Mucosa of descending colon (tissue), 3 donors: ENCODE measurements at places on chromosomes 11 and 22. TPM values are rescaled to one million over a fixed set of nuclear protein-coding genes. Genes with fewer than 3 reads are reported as not detected.

GRCh38 chr11:127308291-127308690 lies 307.7 kb upstream of the KIRREL3 start:
- no peak for DNase-seq

DNA sequence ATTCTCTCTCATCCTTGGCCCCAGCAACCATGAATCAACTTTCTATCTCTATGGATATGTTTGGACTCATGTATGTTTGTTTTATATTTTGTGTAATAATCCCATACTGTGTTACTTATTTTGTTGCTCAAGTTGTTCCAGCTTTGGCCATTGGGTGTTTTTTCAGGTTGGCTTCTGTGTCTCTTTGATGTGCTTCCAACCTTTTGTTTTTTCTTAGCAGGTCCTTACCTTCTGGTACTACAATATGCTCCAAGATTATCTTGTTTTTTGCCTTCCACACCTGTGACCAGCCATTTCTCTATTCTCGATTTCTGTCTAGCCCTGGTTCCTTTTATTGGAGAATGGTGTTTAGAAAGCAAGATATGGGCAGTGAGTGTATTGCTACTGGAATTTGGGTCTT lies 14.2 kb downstream of the GVQW3 start:
- no peak for DNase-seq

DNA sequence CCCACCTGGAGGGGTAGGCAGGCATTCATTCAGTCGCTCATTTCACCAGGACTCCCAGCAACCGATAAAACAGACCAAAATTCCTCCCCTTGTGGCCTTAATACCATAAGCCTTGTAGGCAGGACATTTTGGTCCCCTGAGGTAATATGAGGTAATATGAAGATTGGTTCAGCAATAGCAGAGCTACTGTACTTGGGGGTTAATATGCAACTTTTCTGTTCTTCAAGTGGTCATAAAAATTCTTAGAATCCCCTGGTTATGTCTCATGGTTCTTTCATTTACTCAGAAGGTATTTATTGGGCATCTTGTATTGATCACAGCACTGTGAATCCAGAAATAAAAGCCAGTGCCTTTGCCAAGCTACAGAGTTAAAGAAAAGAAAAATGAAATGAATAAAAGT lies 29.8 kb downstream of the SHISA8 start:
- no peak for DNase-seq

- DNase-seq = no peak
Observed at GRCh38 chr11:110711448-110711775, 825 bp downstream of the ARHGAP20 start.

DNA sequence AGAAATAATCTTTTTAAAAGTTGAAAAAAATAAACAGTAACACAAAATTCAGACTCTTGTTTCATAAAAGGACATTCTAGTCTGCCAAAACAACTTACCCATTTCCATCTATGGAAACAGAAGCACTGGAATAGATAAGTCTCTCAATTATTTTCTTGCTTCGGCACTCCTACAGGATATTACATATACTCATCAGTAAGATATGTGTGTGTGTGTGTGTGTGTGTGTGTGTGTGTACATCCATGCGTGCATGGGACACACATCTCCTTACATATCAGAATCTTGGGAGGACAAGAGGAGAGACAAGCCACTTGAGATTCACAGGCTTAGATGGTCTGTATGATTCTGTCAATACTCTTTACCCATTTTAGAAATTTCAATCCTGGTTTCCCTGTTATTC lies 144.6 kb downstream of the ATG16L2 start:
- DNase-seq = no peak

- DNase-seq = peak; percentile 69
Observed at GRCh38 chr11:2577031-2577990, 122.5 kb downstream of the KCNQ1OT1 start.

DNA sequence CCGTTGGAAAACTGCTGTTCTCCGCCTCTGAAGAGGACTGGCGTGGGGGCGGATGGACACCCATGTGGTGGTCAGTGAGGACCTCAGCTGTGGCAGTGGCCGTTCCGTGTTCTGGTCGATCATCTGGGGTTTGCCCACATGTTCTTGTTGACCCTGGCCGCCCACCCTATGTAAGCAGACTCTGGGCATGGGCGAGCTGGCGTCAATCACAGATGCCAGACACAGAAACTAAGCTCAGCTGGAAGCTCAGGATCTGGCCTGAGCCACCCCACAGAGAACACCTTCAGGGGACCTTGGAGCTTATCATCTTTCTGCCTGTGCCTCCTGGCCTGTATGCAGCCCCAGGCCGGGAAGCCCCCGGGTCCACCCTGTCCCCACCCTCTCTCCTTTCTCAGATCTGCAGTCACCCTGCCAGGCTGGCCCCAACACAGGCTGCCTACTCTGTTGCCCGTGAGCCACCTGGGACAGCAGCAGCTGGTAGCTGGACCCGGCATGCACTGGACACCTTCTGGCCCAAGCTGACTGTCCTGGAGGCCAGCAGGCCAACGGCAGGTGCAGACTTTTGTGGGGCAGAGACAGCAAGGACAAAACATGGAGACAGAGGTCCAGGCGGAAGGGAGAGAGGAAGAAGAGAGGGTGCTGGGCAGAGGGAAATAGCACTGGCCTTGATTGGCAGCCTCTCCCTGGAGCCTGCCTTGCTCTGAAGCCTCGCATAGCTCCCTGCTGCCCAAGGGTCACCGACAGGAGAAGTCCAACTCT lies 91.5 kb downstream of the PHF21B start:
- no peak for DNase-seq

DNA sequence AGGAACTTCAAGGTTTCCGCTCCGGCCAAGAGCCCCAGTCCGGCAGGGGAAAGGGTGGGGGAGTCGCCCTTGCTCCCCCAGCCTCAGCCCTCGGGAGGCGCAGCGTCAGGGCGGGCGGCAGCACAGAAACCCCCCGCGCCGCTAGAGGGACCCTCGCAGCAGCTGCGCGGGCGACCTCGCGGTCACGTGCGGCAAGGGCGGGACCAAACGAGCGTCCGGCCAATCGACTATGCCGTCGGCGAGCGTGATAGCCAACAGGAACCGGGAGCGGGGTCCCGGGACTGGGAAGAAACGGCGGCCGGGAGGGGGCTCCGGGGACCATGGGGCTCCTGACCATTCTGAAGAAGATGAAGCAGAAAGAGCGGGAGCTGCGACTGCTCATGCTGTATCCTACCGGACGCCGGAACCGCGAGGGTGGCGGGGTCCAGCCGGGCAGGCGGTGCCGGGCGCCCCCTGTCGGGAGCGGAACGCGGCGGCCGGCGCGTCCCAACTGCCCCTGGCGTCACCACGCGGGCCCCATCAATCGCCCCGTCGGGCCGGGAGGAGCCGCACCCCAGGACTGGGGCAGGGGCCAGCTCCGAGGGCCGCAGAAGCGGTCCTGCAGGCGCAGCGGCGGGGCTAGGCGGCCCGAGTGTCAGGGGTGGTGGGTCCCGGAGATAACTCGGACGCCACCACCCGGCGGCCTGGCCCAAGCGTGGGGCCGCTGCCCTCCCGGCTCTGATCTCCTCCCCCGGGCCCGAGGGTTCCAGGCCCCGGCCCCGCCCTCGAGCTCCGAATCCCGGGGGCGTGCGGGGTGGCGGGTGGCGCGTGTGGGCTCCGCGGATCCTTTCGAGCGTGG lies at the start of gene ARL2:
TSS of gene ARL2 (plus strand) at position 273 of the 838 bp plus-strand sequence. CDS start at position 321, 48 bp downstream.
- DNase-seq = peak; percentile 93

DNA sequence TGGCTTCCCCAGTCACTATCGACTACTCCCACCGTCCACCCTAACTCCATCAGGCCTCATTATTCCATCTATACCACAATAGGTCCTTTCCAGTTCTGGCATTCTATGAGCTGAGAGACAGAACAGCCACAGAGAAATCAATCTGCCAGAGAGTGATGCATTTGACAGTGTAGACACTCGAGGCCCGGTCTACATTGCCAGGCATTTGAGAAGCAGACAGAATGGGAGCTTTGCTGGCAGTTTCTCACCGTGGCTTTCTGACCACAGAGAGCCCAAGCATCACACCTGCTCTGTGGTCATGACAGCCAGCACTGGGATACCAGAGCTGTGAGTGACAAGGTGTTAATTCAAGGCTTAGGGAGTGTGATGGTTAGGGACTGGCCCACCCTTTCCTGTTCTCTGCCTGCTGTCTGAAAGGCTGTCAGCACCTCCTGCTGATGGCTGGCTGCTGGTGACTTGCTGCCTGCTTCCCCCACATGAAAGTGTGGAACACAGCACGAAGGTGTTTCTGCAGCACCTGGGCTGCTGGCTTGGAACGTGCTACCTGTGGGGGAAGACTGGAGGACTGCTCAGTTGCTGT lies 137.8 kb downstream of the KIRREL3 start:
- DNase-seq = no peak

GRCh38 chr22:44289414-44290171 lies 23.2 kb downstream of the SHISAL1 start:
- peak; percentile 44 for DNase-seq

DNA sequence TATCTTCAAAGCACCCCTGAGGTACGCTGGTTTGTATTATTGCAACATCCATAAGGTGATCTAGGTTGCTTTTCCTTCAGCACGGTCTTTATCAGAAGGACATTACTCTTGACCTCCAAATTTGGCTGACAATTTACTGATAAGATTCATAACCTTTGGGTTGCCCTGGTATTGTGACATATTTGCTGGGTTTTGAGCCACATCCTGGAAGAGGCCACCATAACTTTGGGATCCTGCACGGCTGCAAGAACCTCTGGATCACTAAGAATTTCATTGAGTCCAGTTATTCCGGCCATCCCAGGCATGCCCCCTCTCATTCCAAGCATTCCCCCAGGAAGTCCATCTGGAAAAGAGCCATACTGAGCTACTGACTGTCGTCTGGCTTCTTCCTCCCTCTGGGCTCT lies 6.5 kb upstream of the PLET1 start:
- DNase-seq = no peak

- no peak for DNase-seq
Observed at GRCh38 chr11:94196363-94196762, 67.7 kb downstream of the PANX1 start.

DNA sequence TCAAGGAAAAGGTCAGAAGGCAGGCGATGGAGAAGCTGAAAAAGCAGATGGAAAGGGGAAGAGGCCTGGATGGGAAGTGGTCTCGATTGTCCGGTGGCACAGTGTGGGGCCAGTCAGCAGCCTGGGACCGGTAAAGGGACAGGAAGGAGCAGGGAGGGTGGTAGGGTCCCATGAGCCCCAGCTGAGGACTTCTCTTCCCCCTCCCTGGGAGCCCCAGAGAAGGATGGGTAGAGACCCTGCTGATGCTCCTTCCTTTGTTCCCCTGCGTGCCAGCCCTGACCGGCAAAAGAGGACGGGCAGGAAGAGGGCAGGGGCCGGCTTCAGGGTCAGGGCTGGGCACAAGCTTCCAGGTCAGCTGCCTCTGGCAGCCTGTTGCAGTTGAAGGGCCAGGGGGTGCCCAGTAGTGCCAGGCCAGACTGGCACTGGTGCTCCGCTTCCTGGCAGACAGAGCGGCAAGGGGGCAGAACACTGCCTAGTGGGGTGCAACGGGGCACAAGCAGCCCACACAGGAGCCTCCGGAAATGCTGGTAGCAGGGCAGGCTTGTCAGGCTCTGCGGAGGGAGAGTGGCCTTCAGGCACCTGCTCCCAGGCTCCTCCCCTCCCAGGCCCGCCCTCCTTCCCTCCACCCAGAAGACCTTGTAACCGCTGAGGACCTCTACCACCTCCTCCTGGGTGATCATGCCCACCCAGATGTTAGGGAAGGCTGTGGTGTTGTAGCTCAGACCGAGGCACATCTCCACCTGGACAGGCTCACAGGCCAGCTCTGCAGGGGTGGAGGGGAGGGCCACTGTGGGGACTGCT lies 739 bp upstream of the C1QTNF5 start:
- no peak for DNase-seq

DNA sequence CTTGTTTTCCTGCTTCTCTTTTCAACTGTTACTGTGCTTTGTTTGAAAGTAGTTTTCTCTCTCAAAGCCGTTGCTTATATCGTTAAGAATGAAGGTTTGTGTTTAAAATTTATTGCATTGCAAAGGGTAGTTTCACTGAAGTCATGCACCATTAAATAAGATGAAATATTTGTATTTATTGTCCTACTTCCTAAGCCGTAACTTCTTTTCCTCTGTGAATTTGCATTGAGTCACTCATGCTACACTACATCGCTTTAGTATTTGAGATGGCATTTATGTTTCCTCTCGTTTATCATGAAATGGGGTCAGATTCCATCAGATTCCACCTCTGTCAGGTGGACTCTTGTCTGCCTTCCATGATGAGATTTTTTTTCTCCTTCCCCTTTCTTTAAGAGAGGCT lies 65.8 kb upstream of the RASSF10 start:
- DNase-seq = no peak

DNA sequence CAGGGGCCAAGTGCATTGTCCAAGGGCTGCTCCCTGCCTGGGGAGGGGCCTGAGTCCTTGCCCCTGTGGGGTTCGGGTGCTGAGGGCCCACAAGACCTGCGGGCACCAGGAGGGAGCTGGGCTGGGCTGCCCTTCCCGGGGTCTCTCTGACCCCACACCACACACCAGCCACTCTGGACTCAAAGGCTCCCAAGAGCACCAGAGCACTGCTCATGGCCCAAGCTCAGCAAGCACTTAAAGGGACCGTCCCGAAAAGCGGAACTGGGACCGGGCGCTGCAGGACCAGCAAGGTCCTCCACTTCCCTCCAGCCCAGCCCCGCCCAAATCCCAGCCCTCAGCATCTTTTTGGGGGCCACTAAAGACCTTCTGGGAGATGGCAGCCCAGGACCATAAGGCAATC lies 5.3 kb downstream of the LSP1 start:
- DNase-seq = peak; percentile 57

GRCh38 chr11:84290647-84291046 lies 1004.5 kb upstream of the CCDC90B start:
- no peak for DNase-seq

DNA sequence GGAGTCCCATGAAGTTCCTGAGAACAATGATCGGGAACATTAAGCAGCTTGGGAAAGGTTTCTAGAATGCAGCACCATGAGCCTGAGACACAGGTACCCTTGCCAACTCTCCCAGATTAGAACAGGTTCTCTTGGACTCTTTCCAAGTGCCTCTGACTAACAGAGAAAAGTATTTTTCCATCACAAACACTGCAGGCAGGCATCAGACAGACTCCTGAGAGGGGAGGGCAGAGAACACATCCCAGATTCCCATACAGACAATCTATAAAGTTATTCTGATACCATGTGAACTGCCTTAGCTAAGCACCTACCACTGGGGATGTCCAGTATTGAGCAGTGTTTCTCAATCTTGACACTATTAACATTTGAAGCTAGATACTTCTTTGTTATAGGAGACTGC lies 27.3 kb downstream of the SERGEF start:
- DNase-seq = no peak

GRCh38 chr22:45975164-45976161 lies 1.5 kb downstream of the WNT7B start:
- DNase-seq = no peak

The TTC36 gene
- total RNA-seq = 1.3 TPM

The RAB36 gene
- 1.0 TPM for total RNA-seq

The ZP1 gene
- not detected for total RNA-seq

The CYB5R2 gene
- 6.3 TPM for total RNA-seq

The ACR gene
- 0.41 TPM for total RNA-seq

The AP2A2 gene
- total RNA-seq = 99.5 TPM

The BDNF gene
- 0.25 TPM for total RNA-seq

The MS4A15 gene
- not detected for total RNA-seq

The TRIM22 gene
- 31.5 TPM for total RNA-seq

The BBOX1 gene
- not detected for total RNA-seq

The CHRNA10 gene
- total RNA-seq = 1.1 TPM

The GGTLC2 gene
- total RNA-seq = not detected

The SLN gene
- not detected for total RNA-seq

The GLB1L3 gene
- total RNA-seq = not detected

The C1QTNF4 gene
- total RNA-seq = 0.34 TPM

The CFAP68 gene
- total RNA-seq = 12.2 TPM

The RASSF10 gene
- 0.67 TPM for total RNA-seq

The TRIM49D1 gene
- total RNA-seq = not detected
